C1 segment of cervical spinal cord (tissue), 14 donors: ENCODE measurements at places on chromosomes 1 and 21.

DNA sequence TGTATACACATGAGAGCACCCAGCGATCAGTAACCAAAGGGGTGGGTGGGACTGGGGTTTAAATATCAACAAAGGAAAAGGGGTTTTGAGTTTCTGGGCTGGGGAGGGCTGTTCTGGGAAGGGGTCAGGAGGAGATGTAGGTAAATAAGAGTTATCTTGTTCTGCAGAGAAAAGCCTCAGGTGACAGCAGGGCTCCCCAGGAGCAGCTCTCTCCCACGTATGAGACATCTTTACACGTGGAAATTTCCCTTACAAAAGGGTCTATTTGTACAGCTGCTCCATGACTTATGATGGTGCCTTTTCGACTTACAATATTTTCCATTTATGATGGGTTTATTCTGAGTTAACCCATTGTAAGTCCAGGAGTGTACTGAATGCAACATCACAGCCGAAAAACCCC is 16.3 kb upstream of the PADI2 start:
- no peak for DNase-seq

- no peak for DNase-seq
Measured at GRCh38 chr1:175273376-175274031, 80.9 kb upstream of the KIAA0040 start.

GRCh38 chr1:23242414-23242813 is 25.1 kb upstream of the HTR1D start:
- DNase-seq, result no peak

- DNase-seq, result no peak
Measured at GRCh38 chr1:24235921-24236788, 49.1 kb upstream of the IFNLR1 start.

GRCh38 chr1:48858200-48858920 is 81.7 kb upstream of the BEND5 start:
- no peak for DNase-seq
